HCT116 (cell line): ENCODE measurements at places on chromosomes 7 and 10.
A peak's percentile ranks its signal among the peaks of the same experiment; 100 is the strongest.

DNA sequence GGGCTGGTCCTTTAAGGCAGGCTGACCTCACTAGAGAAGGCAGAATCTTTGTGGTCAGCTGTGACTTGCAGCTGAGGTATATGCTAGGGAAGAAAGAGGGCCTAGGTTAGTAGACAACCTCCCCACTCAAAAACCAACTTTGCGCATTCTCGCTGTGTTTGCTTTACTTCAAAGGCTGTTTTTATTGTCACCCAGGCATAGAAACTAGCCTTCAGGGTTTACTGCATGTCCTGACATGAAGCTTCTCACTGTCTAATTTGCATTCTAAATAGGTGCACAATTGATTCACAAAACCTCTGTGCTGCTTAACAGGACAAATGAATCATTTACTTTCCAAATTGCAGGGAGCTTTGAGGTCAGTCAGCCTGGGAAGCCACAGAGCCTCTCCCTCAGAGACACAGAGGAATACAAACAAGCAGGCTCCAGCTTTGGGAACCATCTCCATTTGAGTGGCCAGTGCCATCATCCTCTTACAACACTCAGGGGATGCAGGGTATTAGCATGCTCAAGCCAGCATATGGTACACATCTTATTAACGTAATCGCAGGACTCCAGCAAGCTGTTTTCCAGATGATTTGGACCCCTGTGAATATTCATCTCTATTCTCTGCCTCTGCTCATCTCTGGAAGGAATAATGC is 596.4 kb upstream of the GHITM start:
- DNase-seq = no peak

- DNase-seq = no peak
Observed at GRCh38 chr10:115844591-115844990, 428.4 kb downstream of the GFRA1 start.

- no peak for DNase-seq
Observed at GRCh38 chr7:106681815-106682495, 21.0 kb upstream of the CCDC71L start.

DNA sequence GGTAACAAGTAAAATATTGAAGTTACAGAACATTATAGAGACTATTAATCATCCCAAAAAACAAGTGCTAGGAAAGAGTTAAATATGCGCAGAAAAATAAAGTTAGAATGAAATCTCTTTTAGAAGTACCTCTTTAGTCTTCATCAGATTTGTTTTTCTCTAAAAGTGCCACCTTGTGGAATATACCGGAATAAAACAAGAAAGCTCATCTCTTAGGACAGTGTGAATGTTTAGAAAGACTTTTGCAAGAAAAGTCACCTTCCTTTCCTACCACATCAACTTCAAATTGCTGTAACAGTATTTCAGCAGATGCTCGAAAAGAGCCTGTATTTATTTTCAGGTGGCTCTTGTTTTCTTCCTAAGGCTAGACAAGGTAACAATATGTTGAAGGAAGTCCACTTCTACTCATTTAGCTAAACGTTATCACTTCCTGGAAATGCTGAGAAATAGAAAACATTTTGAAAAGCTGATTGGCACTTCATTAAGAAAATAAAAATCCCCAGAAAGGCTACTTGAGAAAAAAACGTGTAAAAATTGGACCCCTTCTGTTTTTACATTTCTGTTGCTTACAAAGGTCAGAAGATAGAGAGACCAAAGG is 19.8 kb upstream of the FAM133B start:
- no peak for DNase-seq

DNA sequence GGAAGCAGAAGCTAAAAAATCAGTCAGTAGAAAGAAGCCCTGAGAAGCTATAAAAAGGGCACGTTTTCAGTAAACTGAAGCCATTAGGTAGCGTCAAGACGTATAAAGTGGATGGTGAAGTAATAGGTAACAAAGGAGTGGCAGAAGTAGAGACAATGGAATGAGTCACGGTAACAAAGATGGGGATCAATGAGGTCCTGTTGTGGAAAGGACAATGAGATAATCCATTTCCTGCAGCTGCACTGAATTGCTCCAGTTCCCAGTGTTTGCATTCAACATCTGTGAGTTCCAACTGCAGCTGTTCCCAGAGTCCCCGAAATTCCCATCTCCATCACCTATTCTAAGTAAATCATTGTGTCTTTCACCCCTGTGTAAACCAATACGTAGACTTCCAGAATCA is 4.8 kb upstream of the HYCC1 start:
- no peak for DNase-seq

DNA sequence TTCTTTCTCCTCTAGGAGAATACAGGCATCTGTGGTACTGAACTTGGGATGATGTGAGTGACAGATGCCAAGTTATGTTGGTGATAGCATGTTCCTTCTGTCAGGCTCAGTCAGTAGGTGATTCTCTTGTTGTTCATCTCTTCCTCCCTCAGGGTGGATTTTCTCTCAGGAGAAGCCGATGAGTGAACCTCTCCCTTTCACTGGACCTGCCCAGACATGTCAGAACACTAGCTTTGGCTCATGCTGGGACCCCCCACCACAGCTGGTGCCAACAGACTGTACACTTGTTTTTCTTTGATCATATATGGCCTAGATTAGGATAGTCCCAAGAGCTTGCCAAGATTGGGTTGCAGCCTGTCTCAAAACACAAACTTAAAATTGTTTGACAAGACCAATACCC is 129.4 kb downstream of the BMPER start:
- DNase-seq = no peak

GRCh38 chr7:47080816-47081215 is 501.1 kb downstream of the TNS3 start:
- DNase-seq = no peak

DNA sequence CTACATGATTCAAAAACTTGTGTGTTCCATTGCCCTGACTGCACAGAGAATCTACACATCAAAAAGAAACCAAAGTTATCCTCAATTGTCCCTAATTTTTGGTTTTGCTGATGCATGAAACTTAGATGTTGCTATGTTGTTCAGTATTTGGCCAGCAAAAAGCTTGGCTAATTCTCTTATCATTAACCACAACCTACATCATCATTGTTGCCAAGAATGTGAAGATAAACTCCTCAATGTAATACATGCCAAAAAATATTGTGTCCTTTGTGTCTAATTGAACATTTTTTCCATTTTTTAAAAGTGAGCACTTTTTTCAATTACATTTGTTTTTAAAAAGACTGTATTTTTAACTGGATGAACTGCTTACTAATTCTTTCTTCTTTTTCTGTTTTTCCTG is 268.0 kb upstream of the SEMA3D start:
- DNase-seq = no peak

DNA sequence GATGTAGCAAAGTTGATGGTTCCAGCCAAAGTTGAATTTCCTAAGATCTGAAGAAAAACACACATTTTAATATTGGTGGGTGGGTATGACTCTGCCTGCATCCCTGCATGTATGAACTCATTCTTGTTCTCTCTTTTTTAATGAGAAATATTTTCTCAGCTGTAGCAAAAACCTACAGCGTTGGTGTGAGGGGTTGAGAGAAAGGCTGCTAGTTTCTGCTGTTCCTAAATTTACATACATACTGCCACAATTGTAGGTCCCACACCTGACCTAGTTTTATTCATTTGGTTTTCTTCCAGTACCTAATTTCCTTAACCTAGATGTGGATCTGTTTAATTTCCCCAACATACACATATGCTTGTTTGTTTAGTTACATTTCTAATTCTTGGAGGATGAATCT is 4.6 kb downstream of the AGFG2 start:
- no peak for DNase-seq

GRCh38 chr10:29634764-29635625 is at the start of gene SVIL:
SVIL (minus strand) TSS chr10:29634971; CDS start chr10:29555058, 79,913 bp downstream.
- DNase-seq = no peak

- DNase-seq = no peak
Observed at GRCh38 chr10:3538291-3538655, 246.7 kb downstream of the KLF6 start.

- DNase-seq = no peak
Observed at GRCh38 chr7:139743267-139743966, 34.4 kb downstream of the HIPK2 start.

DNA sequence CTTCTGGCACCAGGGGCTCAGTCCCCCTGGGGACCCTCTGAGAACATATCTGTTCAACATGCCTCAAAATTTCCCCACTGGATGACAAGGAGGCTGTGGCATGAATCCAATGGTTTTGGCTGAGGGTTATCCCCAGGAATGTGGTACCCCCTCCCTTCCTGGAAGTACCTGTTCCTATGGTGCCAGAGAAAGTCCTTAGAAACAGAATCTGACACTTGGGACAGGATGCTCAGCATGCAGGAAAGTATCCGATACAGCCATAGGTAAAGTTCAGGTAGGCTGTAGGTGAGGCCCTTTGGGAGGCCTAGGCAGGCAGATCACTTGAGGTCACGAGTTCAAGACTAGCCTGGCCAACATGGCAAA is 42.7 kb upstream of the A1CF start:
- no peak for DNase-seq

GRCh38 chr7:81803267-81803666 is 33.4 kb upstream of the HGF start:
- DNase-seq = no peak

GRCh38 chr7:29780346-29780745 is 26.0 kb upstream of the WIPF3 start:
- DNase-seq = no peak

DNA sequence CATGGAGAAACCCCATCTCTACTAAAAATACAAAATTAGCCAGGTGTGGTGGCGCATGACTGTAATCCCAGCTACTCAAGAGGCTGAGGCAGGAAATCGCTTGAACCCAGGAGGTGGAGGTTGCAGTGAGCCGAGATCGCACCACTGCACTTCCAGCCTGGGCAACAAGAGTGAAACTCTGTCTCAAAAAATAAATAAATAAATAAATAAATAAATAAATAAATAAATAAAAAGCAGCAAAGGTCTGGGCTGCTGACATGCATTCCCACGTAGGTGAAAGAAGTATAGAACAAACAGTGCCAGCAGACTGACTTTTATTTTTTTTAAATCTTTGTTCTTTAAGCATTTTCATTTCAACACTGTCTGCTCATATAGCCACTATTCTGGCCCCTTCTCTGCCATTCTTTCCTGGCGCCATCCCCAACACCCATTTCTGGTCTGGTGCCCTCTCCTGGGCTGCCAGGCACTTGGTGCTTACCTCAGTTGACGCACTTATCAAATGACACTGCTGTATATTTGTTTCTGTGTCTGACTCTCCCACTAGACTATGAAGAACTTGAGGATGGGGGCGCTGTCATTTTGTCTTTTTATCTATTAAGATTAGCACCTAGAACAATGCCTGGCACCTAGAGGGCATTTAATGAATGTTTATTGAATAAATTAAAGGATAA is 15.6 kb downstream of the FAM107B start:
- DNase-seq = peak; percentile 48

GRCh38 chr7:21364801-21365271 is 63.0 kb upstream of the SP4 start:
- DNase-seq = no peak

- no peak for DNase-seq
Observed at GRCh38 chr10:26517141-26517867, 79.2 kb downstream of the APBB1IP start.

DNA sequence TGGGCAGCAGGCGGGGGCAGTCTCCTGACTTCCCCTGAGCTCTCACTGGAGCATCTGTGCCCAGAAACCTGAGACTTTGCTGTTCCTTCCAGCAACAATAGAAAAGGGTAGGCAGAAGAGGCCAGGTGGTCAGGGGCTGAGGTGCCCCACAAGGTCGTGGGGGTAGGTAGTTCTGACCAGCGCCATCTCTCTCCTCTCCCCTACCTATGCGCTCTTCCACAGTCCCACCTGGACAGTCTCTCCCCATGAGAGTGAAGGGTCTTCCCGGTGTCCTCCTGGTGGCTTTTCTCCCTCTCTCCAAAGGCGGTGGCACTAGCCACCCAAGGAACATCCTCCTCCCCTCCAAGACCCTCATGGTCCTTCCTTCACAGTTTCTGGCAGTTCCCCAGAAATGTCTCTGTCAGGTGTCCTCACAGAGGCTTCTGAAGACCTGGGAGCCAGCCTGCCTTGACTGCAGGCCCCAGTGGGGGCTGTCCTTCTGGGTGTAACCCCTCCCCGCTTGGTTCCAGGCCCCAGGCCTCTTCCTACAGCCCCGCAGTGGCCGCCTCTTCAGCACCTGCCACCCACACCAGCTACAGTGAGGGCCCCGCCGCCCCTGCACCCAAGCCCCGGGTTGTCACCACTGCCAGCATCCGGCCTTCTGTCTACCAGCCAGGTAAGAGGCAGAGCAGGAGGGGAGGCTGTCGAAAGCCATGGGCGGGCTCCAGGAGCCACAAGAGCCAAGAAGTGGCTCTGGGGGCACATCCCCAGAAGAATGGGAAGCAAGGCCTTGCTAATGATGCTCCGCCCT is 41.3 kb downstream of the LDB3 start:
- no peak for DNase-seq

GRCh38 chr10:115063701-115064658 is 29.2 kb upstream of the ATRNL1 start:
- DNase-seq = no peak

- DNase-seq = no peak
Observed at GRCh38 chr7:46208635-46209525, 287.8 kb upstream of the IGFBP3 start.

DNA sequence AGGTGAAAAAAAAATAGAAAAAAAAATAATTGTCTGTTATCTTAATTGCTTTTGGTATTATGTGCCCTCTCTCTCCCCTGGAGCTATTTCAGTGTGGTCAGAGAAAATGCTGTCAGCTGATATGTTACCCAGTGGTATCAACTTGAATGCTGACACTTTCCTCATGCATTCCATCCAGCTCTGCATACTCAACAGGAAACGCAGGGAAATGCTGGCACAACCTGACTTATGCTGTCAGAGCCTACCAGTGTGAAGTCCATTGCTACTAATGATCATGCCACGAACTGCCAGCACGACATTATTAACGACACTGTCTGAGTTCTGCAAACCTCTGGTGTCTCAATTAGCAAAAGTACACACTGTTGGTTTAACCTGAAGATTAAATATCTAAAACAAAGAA is 182.8 kb downstream of the ZWINT start:
- no peak for DNase-seq

GRCh38 chr10:120948889-120949608 is 97.9 kb downstream of the WDR11 start:
- DNase-seq = peak; percentile 48

- DNase-seq = no peak
Observed at GRCh38 chr7:56639173-56639746, 493.0 kb downstream of the ZNF479 start.

GRCh38 chr10:96840841-96841518 is 8.9 kb downstream of the LCOR start:
- peak; percentile 52 for DNase-seq

GRCh38 chr10:33506838-33507661 is 172.6 kb upstream of the NRP1 start:
- DNase-seq = no peak

DNA sequence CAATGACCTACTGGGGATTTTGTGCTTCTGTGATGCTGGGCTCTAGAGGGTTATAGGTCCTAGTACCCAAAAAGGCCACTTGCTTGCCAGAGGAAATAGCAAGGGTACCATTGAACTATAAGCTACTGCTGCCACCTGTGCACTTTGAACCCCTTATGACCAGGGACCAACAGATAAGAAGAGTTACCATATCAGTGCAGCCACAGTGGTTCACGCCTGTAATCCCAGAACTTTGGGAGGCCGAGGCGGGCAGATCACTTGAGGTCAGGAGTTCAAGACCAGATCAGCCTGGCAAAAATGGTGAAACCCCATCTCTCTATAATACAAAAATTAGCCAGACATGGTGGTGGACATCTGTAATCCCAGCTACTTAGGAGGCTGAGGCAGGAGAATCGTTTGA is 15.5 kb upstream of the CNOT4 start:
- no peak for DNase-seq
